ENCODE measurements at places on chromosomes 16 and 17.

GRCh38 chr17:20059728-20060188 is 50.6 kb downstream of the SPECC1 start:
- no peak for DNase-seq

DNA sequence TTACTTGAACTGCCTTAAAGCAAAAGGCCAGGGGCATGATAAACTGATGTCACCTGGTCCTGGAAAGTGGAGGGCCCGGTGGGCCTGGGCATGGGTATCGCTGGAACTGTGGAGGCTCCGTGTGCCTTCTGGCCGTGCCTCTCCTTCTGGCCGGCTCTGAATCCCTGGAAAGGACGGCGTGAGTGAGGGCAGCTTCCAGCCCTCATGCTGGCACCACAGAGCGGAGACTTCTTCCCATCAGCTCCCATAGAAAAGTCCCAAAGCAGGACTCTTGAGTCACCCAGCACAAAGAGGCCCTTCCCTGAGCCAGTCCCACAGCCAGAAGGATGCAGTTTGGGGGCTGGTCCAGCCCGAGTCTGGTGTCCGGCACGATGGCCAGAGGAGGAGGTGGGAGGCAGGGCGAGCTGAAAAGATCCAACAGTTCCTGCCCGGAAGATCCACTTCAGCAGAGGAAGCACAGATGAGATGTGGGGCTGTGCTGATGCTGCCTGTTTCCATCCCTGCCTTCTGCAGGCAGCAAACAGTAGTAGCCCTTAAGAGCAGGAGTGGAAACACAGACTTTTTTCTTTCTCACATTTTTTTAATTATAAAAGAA is 7.8 kb downstream of the GAA start:
- no peak for DNase-seq

- DNase-seq = no peak
Observed at GRCh38 chr17:58970609-58971450, 135.8 kb downstream of the TRIM37 start.

DNA sequence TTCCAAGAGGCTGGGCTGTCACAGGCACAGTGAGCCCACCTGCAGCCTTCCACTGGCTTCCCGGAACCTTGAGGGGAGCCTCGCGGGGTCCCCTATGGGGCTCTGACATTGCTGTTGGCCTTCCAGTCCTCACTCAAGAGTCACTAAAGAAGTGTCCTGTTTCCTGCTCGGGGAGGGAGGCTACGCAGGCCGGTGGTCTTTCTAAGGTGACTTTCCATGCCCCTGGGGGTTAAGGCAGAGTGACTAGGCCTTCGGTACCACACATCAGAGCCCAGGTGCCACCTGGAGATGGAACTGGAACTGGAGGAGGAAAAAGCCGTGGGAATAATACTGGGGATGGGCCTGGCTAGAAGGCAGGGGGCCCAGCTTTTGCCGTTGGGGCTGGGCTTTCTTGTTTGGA is 72.1 kb downstream of the IL21R start:
- DNase-seq = no peak

GRCh38 chr16:4940719-4941118 is 3.8 kb upstream of the PPL start:
- no peak for DNase-seq

DNA sequence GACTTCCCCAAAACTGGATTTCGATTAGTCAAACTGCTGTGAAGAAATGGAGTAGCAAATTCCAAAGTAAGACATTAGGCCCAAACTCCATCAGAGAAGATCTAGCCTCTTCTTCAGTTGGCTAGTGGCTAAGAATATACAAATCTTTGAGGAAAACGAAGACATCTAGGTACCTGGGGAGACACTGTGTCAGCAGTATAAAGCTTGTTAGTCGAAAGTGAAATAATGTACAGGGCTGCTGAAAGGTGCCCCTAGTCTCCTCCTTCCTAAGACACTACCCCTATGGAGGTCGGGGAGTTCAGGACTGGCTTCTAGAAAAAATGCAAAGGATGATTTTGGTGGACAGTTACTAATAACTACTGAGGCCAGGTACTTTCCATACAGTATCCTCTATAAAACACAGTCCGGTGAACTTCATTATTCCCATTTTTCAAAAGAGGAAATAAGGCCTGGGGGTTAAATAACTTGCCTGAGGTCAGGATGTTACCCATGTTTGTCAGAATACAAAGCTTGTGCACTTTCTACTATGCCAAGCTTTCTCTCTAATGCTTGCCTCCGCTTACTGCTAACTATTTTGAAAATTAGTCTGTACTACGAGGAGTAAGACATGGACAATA is 15.0 kb downstream of the DNAJC7 start:
- no peak for DNase-seq

GRCh38 chr17:11515901-11516300 is 82.4 kb upstream of the DNAH9 start:
- DNase-seq = no peak

GRCh38 chr17:53141731-53142130 is 681.0 kb upstream of the KIF2B start:
- DNase-seq = no peak

DNA sequence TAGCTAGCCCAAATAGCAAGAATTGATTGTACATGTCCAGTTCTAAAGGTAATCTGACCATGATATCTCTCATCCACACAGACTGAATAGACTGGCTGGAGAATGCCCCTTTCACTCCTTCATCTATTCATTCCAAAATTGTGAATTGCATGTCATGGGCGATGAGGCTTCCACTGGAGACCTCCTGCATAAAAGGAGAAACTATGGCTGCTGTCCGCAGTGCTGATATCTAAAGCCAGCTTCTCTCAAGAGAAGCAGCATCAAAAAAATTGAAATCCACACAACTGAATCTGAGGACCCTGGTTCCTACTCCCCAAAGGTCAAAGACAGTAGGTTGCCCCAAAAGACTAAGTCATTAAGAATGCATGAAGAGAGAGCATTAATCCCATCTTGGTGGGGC is 7.9 kb upstream of the SCNN1G start:
- no peak for DNase-seq

DNA sequence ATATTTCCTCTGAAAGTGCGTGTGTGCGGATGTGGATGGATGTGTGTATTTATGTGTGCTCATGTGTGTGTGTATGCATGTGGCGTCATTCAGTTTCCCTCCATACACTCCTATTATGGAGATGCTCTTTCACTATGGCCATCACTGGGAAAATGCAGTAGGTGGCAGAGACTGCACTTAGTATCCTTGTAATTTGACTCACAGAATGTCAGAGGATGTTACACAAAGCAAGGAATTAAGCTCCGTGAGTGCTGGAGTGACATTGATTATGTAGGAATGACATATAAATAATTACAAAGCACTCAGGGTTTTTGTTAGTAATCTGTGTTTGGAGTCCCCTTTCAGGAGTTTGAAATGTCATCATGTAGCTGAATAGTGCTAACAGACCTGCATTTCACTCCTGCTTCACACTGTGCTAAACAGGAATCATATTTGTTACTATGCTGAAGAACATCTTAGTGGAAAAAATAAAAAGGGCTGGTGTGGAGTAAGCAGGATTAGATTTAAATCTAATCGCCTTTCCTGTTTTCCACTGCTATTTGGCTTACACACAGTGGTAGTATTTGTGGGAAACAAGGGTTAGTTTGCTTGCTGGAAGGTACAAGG is 59.6 kb downstream of the HS3ST4 start:
- no peak for DNase-seq

GRCh38 chr17:35766903-35767510 is 6.3 kb downstream of the C17orf50 start:
- no peak for DNase-seq

DNA sequence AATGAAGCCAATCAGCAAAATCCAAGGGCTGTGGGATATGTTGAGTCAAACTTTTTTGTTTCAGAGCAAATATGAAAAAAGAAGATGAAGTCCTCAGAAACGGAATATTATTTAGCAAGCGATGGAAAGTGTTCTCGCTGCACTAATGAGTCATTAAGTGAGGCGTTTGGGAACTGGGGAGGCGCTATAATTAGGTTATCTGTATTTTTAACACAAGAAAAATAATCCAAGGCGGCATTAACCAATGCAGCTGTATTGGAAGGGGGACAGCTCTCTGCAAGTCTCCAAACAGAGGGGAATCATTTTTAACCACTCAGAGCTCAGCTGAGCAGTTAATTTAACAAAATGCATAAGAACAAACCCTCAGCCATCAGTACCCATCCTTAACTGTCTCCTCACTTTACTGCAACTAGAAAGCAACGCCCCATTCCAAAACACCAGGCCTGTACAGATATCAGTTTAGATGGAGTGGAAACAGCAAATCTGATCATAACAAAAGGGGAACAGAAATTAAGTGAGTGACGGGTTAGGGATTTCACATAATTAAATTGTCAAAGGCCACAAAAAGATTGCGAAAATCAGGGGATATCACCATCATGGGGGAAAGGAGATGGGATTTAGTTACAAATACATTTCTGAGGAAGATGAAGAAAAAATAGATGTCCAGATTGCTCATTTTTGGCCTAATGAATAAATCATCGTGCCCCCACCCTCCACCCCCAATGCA is 211.0 kb upstream of the TOX3 start:
- no peak for DNase-seq

DNA sequence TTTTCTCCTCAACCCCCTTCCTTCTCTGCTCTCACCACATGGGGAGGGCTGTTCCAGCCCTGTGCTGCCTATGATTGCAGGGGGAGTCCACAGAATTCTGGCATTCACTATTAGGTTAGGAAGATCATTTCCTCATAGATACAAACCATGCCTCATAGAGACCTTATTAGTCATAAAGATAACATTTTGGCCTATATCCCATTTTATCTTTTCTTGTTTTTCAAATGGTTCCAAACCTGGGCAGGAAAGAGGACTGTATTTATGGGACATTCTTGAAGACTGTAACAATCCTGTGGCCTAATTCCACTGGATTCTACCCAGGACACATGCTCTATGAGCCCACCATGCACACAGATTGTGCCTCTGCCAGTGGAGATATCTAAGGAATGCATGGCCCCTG is 51.7 kb downstream of the ASIC2 start:
- no peak for DNase-seq

DNA sequence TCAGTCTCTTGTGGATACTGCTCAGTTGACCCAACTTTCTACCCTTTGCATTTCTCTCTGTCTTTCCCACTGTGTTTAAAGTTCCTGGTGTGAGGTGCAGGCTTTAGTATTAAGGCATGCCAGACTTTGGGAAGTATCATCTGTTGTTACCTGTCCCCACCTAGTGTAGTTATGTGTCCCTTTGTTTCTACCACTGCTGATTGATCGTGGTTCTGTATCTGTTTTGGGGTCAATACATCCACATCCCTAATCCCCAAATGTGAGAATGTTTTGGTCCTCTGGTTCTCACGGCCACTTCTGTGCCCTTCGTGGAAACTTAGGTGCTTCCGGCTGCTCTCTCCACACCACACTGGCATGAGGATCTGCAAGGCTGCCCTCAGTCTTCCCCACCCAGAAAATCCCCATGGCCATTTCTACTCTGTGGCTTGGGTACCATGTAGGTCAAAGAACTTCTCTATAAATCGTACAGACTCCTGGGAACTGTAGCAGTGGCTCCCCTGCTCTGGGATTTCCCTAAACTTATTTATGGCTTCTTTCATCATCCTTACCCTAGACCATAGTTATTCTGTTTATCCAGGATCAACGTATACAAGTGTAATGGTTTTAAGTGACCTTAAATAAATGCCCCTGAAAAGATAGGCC is 443.2 kb downstream of the XYLT1 start:
- no peak for DNase-seq

GRCh38 chr17:19418251-19418992 is 7.4 kb downstream of the RNF112 start:
- no peak for DNase-seq

- DNase-seq = no peak
Observed at GRCh38 chr17:72368191-72368590, 247.4 kb downstream of the SOX9 start.

- DNase-seq = no peak
Observed at GRCh38 chr17:82244413-82245133, 15.7 kb downstream of the SLC16A3 start.

GRCh38 chr17:51064061-51064735 is 56.5 kb downstream of the SPAG9 start:
- DNase-seq = no peak

GRCh38 chr17:81128774-81129173 is 36.5 kb upstream of the PVALEF start:
- peak; percentile 98 for DNase-seq

DNA sequence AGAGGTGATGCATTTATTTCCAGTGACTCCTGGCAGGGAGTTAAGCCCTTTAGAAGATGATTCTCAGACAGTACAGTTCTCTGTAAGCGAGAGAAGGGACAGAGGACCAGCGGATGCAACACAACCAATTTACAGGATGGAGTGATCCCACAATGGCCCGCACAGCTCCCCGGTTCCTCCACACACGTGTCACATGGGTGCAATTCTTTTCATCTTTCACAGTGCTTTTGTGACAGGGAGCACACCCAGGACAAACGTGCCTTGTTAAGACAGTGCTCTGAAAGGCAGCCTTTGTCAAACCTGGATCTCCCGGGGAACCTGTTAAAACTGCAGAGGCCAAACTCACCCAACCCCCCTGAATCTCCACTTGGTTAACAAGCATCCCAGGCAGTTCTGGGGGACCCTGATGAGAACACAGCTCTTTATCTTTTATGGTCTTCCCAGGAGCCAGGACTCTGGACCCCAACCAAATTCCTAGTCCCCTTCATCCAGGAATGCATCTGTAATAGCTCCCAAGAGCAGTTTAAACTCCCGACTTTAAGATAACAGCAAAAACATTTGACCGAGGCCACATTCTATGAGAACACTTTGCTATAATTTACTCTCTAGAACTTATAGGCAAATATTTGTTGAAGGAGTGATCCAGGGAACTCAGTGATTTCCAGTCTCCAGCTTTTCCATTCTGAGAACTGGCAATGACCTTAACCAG is 134.9 kb upstream of the CDH5 start:
- no peak for DNase-seq

- no peak for DNase-seq
Observed at GRCh38 chr17:18037486-18037885, 1.5 kb downstream of the ATPAF2 start.

- no peak for DNase-seq
Observed at GRCh38 chr16:87012954-87013938, 303.9 kb downstream of the C16orf95 start.

GRCh38 chr16:88713568-88714419 is 7.5 kb downstream of the CTU2 start:
- no peak for DNase-seq

DNA sequence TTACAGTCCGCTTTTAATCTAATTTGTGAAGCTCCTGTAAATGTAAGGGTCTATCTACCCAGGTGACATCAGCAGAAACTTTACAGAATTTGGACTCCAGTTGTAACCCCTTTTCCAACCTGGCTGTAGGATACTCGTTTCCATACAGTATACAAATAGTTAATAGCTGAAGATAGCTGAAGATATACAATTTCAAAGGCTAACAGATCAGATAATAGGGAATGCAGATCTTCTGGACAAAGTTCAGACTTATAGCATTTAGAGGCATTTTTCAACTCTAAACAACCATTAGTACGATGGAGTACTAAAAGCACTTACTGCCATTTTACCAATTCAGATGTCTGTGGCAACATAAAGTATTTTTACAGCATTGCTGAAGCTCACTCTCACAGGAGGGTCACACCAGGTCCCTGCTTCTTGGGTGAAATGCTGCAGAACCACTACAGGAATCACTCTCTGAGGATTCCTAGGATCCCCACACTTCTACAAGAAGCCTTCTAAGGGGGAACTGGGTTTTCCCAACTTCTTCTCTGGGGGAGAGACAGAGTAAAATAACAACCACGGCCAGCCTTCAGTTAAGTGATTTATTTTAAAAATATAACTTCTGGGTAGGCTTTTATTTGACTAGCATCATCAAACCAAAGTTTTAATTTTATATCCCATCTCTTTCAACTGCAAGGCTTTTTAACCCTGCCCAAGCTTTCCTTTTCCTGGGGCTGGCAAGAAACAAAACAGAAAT is 2.9 kb downstream of the VEZF1 start:
- no peak for DNase-seq

Data from hypothalamus (tissue), 51 donors.